Progenitor cell of endocrine pancreas (in vitro differentiated cells): ENCODE measurements at places on chromosomes 12 and 14. TPM values are rescaled to one million over a fixed set of nuclear protein-coding genes. Genes with fewer than 3 reads are reported as not detected.

GRCh38 chr14:104642540-104642868 lies 37.9 kb upstream of the TMEM179 start:
- DNase-seq, result no peak

GRCh38 chr14:30211326-30211725 lies 283.7 kb upstream of the PRKD1 start:
- no peak for DNase-seq

- no peak for DNase-seq
These were observed 228.6 kb downstream of the DACT1 start for GRCh38 chr14:58866391-58866790.

DNA sequence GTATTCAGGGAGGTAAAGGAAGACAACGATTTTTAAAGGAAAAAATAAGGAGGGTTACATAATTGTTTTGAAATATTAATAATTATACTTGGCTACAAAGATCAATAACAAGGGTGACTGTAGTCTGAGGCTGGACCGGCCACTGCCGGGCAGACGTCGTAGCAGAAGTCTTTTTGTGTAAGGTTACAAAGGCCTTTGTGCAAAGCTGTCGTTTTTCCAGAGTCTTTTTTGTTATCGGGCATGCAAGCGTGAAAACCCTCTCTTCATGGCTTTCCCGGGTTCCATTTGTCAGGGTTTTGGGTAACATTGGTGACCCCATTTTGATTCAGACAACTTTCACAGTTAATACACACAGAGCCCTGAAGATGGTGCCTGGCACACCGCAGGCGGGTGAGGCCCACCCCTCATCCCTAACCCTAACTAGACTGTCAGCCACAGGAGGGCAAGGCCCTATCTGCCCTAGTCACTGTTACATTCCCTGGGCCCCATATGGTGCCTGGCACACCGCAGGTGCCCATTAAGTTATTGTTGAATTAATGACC lies 31.3 kb downstream of the RILPL1 start:
- DNase-seq, result no peak

GRCh38 chr12:109731806-109732205 lies 18.2 kb downstream of the FAM222A start:
- DNase-seq, result no peak

DNA sequence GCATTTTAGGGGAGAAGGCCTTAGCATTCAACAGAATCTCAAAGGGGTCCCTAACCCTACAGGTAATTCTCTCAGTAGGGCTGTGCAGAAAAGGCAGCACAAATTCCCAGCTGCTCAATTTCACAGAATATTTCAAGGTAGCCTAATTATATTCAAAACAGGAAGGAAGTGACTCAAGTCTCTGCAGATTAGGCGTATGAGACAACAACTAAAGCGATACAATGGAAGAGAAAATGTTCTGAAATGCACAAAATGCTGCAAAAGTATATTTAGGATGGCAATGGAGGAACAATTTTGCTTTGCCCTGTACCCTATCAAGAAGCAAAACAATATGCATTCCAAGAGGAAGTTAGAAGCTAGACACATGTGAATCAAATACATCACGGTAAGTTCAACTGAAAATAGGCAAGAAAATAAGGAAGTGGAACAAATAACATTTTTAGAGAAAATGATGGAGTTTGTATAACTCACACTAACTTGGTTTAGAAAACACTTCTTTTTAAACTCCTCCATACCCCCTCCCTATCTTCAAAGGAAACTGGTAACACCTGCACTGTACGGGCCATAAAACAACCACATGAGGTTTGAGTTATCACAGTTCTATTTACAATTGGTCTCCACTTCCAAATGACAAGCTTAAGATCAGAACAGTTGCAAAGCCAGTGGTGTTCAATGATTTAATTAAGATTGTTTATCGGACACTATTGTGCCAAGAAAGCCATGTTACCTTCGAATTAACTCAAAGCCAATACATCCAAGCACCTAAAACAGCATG lies 1.6 kb downstream of the GIT2 start:
- DNase-seq, result no peak

DNA sequence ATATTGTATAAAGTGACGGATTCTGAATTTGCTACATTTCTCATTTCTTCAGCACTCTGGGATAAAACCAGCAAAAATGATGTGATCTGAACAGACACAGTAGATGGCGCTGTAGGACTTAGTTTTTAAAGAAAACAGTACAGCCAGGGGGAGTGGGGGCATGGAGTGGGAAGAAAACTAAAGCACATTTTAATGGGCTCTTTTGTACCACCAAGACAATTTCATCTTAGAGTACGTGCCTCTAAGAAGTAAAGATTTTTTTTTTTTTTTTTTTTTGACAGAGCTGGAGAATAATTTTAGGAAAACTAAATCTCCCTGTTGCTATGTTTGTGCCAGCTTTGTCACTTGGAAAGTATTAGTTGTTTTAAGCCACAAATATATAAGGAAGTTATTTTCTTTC lies 124.4 kb downstream of the RAD51B start:
- peak; percentile 51 for DNase-seq

DNA sequence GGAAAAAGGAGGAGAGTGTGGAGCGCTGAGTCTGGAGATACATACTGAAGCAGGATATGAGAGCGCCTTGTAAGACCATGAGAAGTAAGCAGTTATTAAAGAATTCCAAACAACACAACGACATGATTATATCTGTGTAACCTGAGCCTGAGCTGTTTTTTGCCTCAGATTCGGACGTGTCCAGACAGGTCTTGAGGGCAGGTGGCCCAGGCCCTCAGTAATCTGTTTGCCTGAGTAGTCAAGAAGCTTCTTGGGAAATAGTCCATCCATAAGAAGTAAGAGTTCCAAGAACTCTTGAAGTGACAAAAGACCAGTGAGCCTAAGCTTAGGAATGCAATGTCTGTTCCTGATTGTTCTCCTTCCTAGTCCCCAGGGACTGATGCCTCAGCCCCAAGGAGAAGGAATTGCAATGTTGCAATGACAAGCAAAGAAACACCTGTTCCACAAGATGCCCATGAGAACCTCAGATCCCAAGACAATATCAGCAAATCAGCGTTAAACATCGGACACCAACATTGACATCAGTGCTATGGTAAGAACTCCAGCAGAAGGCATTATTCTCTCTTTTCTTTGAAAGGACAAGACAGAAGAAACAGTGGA lies 34.7 kb upstream of the ADAMTS20 start:
- DNase-seq, result no peak

DNA sequence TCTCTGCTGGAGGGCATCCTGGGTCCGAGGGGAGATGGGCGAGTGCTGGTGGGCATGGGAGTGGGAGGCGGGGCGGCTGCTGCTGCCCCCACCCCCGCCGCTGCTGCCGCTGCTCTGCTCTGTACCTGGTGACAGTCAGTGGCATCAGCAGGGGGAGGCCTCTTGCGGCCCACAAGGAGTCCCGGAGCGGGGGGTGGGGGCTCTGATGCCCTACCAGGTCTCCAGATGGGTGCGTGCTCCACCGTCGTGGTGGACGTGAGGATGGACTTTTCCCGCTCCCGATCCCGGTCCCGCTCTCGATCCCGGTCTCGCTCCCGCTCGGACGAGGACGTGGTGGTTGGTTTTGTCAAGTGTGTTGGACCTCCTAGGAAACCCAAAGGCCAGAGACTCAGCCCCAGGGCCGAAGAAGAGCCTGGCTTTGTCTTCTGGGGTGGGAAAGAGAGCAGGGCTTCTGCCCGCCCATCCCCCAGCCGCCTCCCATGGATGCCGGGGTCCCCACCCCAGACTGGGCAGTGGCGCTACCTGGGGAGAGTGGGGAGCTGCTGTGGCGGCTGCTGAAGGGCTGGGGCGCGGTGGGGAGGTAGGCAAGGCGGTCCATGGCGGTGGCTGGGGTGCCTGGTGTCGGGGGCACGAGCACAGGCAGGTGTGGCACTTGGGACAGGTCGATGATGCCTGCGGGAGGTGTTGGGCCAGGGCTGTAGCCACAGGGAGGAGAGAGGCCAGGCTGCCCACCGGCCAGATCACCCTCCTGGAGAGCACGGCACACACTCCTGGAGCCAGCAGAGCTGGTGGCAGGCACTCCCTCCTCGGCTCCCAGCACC lies 45.4 kb downstream of the RFLNA start:
- DNase-seq, result no peak

GRCh38 chr14:22227084-22227483 lies 361.9 kb downstream of the DAD1 start:
- no peak for DNase-seq

DNA sequence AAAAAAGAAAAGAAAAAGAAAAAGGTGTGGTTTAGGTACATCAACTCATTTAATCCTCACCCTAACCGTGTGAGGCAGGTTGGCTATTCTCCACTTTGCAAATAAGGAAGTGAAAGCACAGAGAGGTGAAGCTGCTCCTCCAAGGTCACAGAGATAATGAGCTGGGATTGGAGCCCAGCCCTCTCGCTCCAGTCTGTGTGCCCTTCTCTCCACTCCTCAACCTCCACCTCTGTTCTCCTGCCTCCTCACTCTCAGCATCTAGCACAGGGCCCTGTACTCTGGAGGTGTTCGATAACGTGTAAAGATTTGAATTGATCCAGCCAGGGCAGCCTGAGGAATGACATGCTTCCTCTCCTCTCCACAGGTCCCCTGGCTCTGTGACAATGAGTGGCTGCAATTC lies 502.3 kb downstream of the TMEM132D start:
- DNase-seq, result no peak

DNA sequence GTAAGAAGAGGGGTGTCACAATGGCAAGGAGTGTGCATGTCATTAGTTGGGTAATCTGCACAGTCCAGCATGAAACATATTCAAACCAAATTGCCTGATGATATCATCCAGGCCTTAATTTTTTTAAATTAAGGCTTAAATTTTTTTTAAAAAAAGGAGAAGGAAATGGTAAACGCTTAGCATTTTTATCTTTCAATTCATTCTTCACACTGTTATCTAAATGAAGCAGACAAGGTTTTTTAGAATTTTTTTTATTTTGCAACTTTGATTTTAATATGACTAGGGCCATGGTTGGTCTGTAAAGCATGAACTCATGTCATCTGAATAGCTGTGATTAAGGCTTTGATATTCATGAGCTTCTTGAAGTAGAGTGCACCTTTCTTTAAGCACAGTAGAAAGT lies 362.5 kb downstream of the SYT1 start:
- DNase-seq, result no peak

GRCh38 chr14:76651410-76652055 lies 109.7 kb upstream of the VASH1 start:
- no peak for DNase-seq

- DNase-seq, result no peak
These were observed 86.3 kb downstream of the SEC23A start for GRCh38 chr14:39016733-39017095.

DNA sequence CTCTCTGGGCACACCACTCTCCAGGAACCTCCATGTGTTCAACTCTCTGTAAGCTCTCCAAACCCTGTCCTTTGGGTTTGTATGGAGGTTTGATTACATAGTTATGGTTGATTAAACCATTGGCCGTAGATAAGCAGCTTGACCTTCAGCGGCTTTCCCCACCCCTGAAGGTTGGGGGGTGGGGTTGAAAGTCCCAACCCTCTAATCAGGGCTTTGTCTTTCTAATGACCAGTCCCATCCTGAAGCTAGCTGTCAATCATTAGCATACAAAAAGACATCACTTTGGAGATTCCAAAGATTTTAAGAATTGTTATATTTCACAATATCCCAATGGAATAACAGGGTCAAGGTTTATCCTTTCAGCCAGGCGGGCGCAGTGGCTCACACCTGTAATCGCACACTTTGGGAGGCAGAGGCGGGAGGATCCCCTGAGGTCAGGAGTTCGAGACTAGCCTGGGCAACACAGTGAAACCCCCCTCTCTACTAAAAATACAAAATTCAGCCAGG lies 8.4 kb downstream of the FAM186A start:
- DNase-seq, result no peak

The TOGARAM1 gene
- total RNA-seq, result 25.0 and 28.5 TPM in 2 replicates

The NKX2-1 gene
- total RNA-seq, result 0.80 TPM in 1 of 2 replicates, not detected in the other

The KRT73 gene
- not detected in 2 replicates for total RNA-seq

The DHH gene
- 0.29 and 0.34 TPM in 2 replicates for total RNA-seq

The HCFC2 gene
- 10.2 and 11.4 TPM in 2 replicates for total RNA-seq
